ENCODE measurements at places on chromosomes 3 and 15.

GRCh38 chr15:90820481-90820880 lies 47.9 kb upstream of the FURIN start:
- DNase-seq, result no peak

DNA sequence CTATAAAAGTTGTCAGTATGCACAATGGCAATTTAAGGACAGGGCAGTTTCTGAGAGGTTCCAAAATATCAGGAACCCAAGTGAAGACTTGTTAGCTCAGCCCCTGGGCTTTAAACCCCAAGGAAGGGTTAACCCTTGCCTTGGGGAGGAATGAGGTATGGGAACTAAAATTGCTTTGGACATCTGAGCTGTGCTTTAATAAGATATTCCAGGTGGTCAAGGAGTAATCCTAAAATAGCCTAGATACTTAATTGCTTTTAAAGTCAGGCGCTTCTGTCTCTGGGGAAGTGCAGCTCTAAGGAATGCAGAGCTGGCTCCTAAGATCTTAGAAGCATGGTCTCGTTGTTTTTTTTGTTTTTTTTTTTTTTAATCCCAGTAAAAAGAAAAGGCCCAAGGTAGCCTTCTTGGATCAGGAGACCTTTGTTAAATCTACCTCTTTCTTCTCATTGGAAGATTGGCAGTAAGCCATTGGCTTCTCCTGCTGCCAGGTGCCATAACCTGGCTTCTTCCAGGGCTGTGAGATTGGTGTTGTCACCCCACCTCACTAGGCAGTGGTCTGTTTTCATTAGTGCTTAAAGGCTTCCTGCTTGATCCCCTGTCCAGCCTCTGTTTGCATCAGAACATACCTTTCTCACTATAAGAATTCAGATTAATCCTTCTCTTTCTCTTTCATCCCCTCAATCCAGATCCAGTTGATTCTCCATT lies 24.5 kb downstream of the ARID3B start:
- DNase-seq, result no peak

DNA sequence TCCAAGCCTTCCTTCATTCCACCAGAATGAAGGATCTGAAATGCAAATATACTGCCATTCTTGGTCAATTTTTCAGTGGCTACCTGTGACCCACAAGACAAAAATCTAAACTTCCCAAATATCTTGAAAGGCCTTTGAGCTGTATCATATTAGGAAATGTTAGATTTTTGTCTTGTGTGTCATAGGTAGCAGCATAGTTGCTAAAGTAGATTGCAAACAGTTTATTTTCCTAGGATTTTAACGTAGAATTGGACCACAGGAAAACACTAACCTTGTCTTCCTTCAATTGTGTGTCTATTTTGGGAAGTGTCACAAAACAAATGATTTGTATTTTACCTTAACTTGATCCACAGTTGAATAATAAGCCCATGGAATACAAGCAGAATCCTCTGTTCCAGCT lies 42.4 kb downstream of the CP start:
- DNase-seq, result no peak

DNA sequence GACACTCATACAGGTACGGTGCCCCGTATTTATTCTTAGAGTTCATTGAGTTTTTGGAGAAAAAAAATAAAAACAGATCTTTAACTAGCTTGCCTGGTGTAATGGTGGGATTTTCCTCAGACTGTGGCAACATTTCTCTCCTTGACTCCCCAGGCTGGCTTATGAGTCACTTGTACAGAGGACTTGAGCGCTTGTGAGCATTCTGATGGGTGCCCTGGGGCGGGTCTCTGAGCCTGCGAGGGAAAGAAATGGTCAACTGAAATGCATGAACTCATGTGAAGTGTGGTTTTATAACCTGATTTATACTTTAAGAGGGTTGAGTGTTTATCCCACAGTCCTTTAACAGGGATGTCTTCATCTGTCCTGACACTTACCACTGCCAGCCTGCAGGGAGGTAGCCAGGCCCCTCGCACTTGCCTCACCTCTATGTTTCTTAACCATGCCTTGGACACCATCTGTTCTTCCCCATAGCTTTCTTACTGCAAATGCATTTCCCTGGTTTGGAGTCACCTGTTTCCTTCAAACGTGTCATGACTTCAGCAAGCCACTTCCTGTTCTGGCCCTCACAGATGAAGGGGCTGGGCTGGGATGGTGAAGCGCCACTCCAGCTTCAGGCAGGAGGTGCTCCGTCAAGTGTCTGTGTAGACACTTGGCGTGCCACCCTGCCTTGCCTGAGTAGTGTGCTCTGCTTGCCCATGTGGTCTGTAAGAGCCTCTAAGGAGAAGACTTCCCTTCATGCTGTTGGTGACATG lies 118.7 kb downstream of the PDE8A start:
- no peak for DNase-seq

- no peak for DNase-seq
Observed at GRCh38 chr3:122468896-122469533, 45.7 kb downstream of the KPNA1 start.

DNA sequence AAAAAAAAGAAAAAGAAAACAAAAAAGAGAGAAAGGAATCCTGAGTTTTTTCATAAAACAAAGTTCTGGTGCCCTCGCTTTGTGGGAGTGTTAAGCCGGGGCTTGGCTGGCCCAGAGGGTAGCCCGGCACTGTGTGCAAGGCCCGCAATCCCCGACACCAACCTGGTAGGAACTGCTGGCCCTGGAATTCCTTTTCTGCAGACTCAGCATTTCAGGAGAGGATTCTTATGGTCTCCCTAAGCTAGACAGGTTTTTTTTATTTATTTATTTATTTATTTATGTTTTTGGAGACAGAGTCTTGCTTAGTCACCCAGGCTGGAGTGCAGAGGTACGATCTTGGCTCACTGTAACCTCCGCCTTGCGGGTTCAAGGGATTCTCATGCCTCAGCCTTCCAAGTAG lies 238.8 kb downstream of the PDCD6IP start:
- DNase-seq, result no peak

GRCh38 chr3:197345390-197345789 lies 47.0 kb upstream of the DLG1 start:
- DNase-seq, result no peak
